ENCODE measurements at places on chromosomes 2 and 18.

- no peak for DNase-seq
Observed at GRCh38 chr2:1728821-1729220, 15.5 kb downstream of the PXDN start.

DNA sequence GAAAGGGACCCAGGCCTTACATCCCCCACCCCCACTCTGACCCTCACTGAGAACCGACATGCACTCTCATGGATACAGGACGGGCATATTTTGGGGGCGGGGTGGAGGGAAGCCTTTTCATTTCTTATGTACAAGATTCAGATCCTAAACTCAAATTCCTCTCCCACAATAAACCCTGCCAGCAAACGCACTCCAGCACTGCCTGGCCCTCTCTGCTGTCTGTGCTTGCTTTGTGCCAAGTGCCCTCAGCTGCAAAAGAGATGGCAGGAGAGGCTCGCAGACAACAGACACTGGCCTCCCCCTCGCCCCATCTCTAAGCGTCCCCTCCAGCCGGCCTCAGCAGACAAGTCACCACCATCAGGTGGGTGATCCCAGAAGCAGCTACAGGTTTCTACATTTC, 42.4 kb downstream of the FAM168B start:
- DNase-seq, result no peak

GRCh38 chr2:12755384-12755783, 38.6 kb downstream of the TRIB2 start:
- DNase-seq, result no peak

DNA sequence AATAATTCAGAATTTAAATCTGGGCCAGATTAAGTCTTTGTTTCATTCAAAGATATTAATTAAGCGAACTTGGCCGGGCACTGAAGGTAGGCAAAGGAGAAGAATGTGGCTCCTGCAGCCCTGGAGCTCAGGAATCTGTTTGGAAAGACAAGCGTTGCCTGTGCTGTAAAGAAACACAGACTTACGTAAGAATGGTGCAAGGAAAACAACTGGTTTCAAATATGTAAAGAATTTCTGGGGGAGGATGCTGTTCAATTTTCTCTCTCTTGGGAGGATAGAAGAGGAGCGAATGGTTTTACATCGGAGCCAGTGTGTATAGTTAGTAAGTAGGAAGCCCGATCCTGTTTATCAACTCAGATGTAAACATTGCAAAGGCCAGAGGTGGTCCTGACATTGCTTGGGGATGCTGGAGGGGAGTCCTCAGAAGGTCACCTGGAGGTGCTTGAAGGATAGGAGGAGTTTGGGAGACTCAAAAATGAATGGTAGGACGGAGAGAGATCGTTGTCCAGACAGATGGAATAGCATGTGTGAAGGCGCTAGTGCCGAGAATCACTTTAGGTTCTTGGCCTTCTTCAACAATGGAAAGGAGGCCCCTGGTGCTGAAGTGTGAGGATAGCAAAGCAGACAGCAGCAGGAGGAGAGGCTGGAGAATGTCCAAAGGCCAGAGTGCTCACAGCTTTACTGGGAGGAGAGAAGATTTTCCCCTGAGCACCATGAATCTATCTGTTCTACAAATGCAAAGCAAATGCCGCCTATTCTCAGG, 456.1 kb downstream of the LPIN1 start:
- no peak for DNase-seq

DNA sequence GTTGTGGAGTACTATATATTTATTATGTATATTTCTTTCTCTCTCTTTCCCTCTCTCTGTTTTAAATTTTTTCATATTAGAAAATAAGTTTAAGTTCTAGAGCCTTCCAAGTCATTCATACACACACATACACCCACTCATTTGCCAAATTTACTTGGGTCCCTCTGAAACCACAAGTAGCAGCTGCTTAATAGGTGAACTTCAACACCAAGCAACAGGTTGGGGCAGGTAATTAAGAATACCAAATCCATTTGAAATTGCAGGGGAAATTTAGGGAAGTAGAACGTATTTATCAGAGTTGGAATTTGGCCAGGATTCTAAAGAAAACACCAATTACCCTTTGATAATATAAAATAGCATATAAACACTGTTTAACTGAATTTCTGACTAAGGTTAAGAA, 75.0 kb upstream of the RBBP8 start:
- DNase-seq, result no peak

DNA sequence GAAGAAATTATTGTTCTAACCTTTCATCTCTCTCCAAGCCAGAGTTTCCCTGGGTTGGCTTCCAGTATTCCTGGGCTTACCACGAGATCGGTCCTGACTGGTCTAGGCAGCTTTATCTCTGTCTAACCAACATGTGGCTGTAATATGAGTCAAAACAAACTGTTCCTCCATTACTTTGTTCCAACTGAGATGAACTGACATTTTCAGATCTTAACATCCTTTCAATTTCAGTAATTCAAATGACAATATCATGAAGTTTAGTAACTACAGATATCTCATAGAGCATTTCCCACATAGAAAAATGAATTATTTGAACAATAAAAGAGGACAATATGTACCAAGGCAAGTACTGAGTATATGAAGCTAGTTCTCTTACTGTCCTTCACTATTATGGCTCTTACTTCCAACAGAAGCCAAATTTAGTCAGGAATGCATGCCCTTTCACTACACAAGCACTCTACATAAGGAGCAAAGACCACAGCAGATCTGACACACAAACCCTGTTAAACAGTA, 15.5 kb downstream of the SLC25A12 start:
- no peak for DNase-seq

DNA sequence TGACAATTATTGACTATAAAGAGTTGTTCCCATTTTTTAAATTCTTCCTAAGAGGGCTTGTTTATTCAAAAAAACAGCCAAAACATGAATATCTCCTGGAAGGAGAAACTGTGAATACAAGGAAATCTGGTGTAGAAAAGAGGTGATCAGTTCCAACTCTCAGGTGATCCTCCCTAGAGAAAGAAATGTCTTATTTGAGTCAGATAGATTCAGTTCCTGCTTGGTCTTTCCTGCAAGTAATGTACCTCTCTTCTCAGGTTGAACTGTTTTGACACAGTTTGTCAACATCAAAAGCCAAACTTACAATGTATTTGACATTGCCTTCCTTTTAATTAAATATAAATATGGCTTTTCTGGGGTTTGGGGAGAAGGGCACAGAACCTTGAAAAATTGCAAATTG, 567.4 kb downstream of the ARHGAP15 start:
- DNase-seq, result no peak

DNA sequence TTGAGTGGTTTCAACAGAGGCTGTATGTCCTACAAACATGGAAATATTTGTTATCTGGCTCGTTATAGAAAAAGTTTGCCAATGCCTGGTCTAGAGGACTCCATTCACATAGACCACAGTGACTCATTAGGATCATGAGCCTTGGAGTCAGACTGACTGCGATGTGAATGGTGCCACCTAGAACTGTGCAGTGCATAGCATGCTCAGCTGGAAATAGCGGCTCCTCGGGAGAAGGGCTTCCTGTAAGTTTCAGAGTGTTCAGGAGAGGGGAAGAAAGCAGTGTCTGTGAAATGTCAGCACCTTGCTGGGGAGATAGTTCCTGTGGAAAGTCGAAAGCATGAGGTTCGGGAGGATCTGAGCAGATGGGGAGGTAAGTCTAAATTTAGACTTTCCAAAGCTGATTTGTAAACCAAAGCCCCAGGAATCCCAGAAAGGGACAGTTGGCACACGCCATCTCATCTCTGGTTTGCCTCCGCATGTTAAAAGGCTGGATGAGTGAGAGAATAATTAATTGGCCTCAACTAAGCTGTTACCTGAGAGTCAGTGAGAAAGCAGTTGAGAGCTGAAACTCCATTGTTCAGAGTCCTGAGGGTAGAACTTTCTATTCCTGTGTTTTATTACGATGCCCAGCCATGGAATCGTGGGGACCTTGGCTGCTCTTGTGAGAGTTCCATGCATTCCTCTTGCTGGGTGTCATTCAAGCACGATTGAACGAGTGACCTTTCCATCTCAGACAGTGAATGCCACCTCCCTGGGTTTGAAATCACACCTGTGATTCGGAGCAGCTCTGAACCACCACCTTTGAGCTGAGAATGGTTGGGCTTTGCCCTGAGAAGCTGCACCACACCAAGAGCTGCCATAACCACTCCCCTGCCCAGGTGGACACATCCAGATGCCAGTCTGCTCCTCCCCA, 99.5 kb downstream of the MAPK4 start:
- DNase-seq, result peak; percentile 47

- no peak for DNase-seq
Observed at GRCh38 chr2:219001100-219001576, 7.9 kb upstream of the CRYBA2 start.

DNA sequence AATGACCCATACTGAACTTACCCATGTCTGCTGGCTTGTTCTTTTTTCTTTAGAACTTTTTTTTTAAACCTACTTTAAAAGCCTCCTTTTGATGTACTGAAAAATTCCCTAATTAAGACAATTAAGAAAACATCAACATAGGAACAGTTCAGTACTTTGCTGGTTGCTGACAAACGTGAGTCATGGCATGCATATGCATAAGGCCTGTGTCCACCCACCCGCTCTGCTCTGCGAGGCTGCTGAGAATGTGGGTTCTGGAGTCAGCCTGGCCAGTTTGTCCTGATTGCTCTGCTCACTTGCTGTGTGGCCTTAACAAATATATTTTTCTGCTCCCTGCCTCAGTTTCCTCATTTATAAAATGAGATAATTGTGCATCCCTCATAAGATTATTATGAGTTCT, 27.3 kb downstream of the LAMA3 start:
- DNase-seq, result peak; percentile 51

DNA sequence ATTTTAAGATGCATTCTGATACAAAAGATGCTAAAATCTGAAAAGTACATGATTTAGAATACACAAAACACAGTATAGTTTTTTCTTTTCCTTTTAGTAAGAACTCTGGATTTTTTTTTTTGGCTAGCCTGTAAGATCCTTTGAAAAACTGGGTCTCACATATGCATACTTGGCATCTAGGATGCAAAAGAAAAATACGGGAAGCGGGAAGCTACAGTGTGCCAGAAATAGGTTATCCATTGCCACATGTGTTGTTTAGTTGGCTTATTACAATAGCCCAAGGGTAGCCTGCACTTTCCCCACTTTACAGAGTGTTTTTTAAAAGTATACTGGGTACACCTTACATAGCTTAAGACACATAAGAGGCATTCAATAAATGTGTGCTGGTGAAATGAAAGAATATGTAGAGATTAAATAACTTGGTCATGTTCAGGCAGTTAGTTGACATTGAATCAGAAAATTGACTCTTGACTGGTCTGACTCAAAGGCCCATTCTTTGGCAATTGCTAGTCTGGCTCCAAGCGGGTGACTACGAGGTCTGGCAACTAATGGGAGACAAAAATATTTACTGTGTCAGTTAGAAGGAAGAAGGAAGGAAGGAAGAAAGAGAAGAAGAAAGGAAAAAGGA, 286.8 kb upstream of the TRIB2 start:
- no peak for DNase-seq

- no peak for DNase-seq
Observed at GRCh38 chr18:39276764-39277163, 1711.2 kb upstream of the CELF4 start.

DNA sequence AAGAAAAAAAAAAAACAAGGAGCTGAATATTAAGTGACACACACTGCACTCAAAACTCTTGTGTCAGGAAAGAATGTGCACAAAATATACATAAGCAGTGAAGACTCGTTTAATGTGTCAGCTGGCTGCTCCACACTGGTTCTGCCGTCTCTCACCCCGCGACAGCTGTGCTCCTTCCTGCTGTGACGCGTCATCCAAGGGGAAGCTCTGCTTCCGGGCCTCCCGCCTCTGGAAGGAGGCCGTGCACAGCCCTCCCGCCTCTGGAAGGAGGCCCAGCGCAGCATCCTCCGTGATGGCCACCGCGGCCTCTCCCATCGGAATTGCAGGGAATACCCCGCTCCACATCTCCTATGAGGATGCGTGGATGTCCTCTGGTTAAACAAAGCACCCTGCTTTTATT, 151.0 kb downstream of the HDAC4 start:
- DNase-seq, result no peak

DNA sequence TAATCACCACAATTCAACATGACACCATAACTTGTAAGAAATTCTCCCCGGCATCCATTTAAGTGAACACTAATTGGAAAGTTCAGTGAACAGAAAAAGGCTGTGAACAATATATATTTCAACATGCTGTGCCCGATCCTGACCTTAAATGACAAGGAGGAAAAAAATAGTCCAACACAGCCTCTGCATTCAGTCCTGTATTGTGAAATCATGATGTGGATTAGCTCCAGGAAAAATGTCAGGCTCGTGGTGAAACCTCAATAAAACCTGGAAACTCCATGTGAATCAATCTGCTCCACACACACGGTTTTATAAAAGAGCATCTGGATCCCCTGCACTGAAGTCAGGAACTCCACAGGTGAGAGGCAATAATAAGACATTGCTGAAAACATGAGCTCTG, 145.4 kb upstream of the SPOPL start:
- DNase-seq, result no peak

GRCh38 chr18:56475250-56475649, 163.1 kb downstream of the TXNL1 start:
- no peak for DNase-seq

All from Ammon's horn (tissue), 1 donor.